GM23248 (cell line): ENCODE measurements at places on chromosomes 12 and 14. TPM values are rescaled to one million over a fixed set of nuclear protein-coding genes. Genes with fewer than 3 reads are reported as not detected.

Gene MDGA2
- not detected in 2 replicates for total RNA-seq

Gene RPS6KA5
- under 0.01 and 1.2 TPM in 2 replicates for total RNA-seq

Gene SRGAP1
- 12.4 and 13.0 TPM in 2 replicates for total RNA-seq

Gene PLBD2
- total RNA-seq = 38.5 and 43.6 TPM in 2 replicates

Gene CPNE6
- not detected in 2 replicates for total RNA-seq

Gene CATSPERB
- total RNA-seq = 0.11 TPM in 1 of 2 replicates, not detected in the other

Gene NKX2-1
- total RNA-seq = not detected in 2 replicates

Gene NELL2
- not detected in 2 replicates for total RNA-seq

Gene TAS2R50
- 0.32 TPM in 1 of 2 replicates, not detected in the other for total RNA-seq

Gene CISTR
- not detected in 2 replicates for total RNA-seq

Gene SIX6
- total RNA-seq = not detected in 2 replicates

Gene GALNT8
- total RNA-seq = not detected in 2 replicates

Gene RNASE2
- not detected in 2 replicates for total RNA-seq

Gene KCNK13
- not detected in 2 replicates for total RNA-seq

Gene SYT10
- total RNA-seq = not detected in 2 replicates

Gene SLC5A8
- total RNA-seq = not detected in 2 replicates

Gene RILPL1
- total RNA-seq = 16.6 and 29.8 TPM in 2 replicates

Gene SLC4A8
- total RNA-seq = 2.6 and 4.3 TPM in 2 replicates

Gene TOMM20L
- not detected in 2 replicates for total RNA-seq

Gene BAZ1A
- 12.4 and 13.8 TPM in 2 replicates for total RNA-seq

Gene STXBP6
- 13.9 and 14.4 TPM in 2 replicates for total RNA-seq

Gene LBHD2
- total RNA-seq = not detected in 2 replicates

Gene ERGIC2
- total RNA-seq = 171 and 265 TPM in 2 replicates

Gene FIGNL2
- 0.32 and 0.76 TPM in 2 replicates for total RNA-seq

Gene SLC38A6
- 21.6 and 29.8 TPM in 2 replicates for total RNA-seq

Gene LMO3
- not detected in 2 replicates for total RNA-seq

Gene EFS
- 8.6 and 17.3 TPM in 2 replicates for total RNA-seq

Gene CCDC177
- not detected in 2 replicates for total RNA-seq

Gene DUSP16
- total RNA-seq = 2.8 and 3.0 TPM in 2 replicates

Gene DCAF5
- 24.5 and 40.2 TPM in 2 replicates for total RNA-seq

Gene TMEM106C
- 57.5 and 79.8 TPM in 2 replicates for total RNA-seq

Gene ALKBH1
- total RNA-seq = 13.2 and 13.4 TPM in 2 replicates

Gene ARF6
- 88.3 and 92.5 TPM in 2 replicates for total RNA-seq

Gene FLRT2
- 72.8 and 94.1 TPM in 2 replicates for total RNA-seq

Gene GARIN6
- total RNA-seq = not detected in 2 replicates

Gene GPX2
- not detected in 2 replicates for total RNA-seq

Gene KCNK10
- total RNA-seq = not detected in 2 replicates

Gene GPR135
- total RNA-seq = 2.6 and 5.8 TPM in 2 replicates

Gene HSP90AA1
- total RNA-seq = 371 and 428 TPM in 2 replicates
